CD4-positive, CD25-positive, alpha-beta regulatory T cell (primary cell): ENCODE measurements at places on chromosomes 7 and 10. TPM values are rescaled to one million over a fixed set of nuclear protein-coding genes. Genes with fewer than 3 reads are reported as not detected.

Gene SEMA3E
- not detected for polyA plus RNA-seq

DNA sequence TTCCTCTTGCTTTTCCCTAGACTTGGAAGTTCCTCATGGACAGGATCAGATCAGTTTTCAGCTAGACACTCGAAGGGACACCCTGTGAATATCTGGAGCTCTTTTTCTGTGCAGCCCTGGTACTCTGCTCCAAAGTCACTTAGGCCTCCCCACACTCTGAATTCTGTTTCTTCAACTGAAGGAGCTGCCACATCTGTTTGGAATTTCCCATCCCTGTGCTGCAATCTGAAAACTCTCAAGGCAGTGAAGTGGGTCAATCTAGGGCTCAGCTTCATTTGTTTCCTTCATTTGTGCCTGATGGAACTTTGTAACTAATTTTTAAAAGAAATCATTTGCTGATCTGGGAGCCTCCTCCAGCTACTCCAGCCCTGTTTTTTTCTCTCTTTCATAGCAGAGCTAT lies 9.6 kb downstream of the EPC1 start:
- DNase-seq = no peak

DNA sequence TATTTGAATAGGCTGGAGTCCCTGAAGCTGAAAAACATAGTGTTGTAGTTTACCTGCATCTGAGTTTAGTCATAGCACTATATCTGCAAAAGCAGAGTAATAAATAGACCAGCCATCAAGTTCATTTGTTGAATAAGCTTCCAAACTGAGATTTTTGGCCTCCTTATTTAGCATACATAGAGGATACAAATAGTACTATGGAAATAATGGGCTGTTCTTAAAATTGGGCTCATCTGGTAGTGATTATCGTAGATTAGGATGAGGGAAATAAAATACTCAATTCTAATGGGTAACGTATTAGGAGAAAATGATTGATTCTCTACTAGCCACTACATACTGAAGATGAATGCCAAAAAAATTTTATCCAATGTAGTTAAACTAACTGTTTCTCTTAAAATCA lies 41.4 kb upstream of the TMEM196 start:
- DNase-seq = no peak

Gene DNAJC12
- 0.43 TPM for polyA plus RNA-seq

GRCh38 chr7:55249332-55249731 lies 115.8 kb upstream of the LANCL2 start:
- DNase-seq = no peak

DNA sequence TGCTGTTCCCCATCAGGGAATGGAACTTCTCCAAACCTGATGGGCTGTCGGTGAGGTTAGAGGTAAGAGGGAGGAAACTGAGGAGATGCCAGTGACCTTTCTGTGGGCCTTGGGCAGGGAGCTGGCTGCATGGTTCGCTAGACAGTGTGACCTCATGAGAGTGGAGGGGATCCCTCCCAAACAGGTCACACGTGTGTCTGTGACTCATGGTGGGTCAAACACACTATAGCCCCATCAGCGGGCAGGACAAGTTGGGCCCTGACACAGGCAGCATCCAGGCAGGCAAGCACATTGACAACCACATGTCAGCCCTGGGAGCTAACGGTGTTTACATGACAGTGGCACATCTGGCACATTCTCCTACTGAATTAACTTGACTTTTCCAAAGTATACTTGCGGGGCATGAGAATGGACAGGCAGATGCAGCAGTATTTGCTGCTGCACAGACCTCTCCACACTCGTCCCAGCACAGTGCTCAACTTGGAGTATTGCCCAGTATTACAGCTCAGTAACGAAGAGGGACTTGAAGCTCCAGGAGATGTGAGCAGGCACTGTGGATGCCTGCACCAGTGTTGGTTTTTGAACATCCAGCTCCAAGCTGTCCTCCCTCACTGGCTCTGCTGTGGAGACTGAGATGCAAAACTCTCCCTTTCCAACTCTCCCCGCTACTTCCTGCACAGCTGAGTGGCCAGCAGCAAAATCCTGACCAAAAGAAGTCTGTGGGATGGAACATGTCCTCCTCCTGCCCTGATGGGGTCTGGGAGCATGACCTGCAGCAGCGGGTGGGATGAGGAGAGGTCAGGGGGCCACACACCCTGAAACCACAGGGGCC lies 199.6 kb downstream of the WDR37 start:
- DNase-seq = no peak
